Kidney (tissue), 22 donors: ENCODE measurements at places on chromosomes 7 and 10. TPM values are rescaled to one million over a fixed set of nuclear protein-coding genes. Genes with fewer than 3 reads are reported as not detected.

GRCh38 chr7:2242541-2243429 lies 759 bp downstream of the NUDT1 start:
- DNase-seq: peak; percentile 32

GRCh38 chr7:36455646-36456045 lies 66.0 kb downstream of the ANLN start:
- DNase-seq: no peak

DNA sequence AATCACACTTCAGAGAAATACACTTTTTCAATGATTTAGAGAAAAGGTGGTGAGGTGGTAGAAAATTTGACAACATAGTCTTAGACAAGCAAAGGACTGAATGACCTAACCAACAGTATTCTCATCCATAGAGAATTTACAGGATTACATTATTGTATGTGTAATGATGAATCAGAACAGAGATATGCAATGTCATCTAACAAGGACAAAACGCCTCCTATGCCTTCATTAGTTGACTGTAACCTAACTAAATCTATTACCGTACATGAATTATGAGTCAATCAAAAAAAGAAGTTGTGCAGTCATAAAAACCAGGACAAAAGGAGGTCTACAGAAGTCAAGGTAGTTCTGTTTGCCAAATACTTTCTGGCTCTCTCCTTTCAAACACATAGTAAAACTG lies 66.5 kb downstream of the RAB11FIP2 start:
- DNase-seq: no peak

DNA sequence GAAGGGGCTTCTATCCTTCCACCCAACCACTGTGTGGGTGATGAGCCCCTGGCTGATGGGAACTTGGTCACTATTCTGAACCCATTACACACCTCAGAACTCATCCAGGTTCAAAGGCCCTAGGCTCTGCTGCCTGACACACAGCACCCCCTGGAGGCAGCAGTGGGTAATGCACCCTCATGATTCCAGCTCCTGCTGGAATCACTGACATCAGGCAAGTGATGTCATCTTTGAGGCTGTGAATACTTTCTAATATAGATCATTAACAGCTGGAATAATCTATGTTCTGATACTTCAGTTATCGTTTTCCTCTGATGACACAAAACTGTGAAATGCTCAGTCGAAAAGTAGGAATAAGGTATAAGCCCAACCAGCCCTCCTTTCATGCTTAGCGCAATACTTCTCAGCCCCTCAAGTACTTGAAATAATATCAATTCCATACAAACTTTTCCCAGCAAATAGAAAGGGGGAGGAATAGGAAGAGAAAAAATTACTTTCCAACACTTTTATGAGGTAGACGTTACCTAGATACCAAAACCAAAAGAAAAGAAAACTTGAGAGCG lies 7.5 kb upstream of the RBP3 start:
- peak; percentile 53 for DNase-seq

- no peak for DNase-seq
Measured at GRCh38 chr10:61140765-61141392, 196.9 kb upstream of the RHOBTB1 start.

DNA sequence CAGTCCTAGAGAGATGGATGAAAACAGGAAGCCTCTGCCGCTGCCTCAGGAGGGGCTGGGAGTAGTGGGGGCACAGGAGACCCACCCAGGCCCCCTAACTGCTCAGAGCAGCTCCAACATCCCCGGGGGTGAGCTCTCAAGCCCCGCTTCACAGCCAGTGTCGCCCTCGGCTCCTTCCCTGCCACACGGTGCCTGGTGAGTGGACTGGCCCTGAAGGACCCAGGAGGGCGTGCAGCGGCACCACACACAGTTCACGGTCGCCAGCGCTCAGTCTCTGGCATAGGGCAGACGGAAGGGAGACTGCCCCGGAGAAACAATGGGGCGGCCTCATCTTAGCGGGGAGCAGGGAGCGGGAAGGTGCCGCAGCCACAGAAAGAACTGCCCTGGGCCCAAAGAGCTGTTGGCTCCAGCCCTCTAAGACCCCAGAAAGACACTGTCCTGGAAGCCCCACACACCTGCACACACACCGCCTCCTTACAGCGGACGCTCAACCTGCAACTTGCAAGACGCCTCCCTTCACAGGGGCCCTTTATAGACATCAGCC lies 1.2 kb downstream of the CLDN15 start:
- DNase-seq: no peak

PAPSS2 gene
- 23.5 TPM for polyA plus RNA-seq

NYAP1 gene
- polyA plus RNA-seq: 0.69 TPM

CYP2C18 gene
- 0.22 TPM for polyA plus RNA-seq

TLX1 gene
- not detected for polyA plus RNA-seq

SLC25A40 gene
- 11.2 TPM for polyA plus RNA-seq
